Activated naive CD4-positive, alpha-beta T cell (primary cell): ENCODE measurements at places on chromosomes 11 and 22.

DNA sequence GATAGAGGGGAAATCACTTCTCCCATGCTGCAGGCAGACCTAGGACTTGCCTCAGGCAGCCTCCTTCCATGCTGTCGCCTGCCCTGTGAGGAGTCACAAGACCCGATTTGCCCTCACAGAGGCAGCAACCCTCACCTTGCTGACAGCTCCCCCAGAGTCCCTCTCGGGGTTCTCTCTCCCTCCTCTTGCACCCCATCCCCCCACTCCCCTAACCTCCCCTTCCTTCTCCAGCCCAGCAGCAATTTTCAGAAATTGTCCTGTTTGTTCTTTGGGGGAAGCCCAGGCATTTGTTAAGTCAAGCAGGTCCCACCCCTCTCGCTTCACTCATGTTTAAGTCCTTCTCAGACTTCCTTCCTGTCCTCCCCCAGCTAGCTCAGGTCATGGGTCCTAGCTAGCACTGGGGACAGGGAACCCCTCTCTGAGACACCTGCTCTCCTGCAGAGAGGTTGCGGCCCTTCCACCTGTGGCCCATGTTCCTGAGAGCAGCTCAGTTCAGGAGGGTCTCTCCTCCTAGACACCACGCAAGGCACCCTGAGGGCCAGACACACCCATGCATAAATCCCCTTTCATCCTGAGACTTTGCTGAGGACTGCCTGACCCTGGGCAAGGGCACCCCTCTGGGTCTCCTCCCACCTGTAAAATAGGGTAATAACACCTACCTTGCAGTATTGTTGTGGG, 6.3 kb upstream of the FXYD2 start:
- DNase-seq = no peak

- no peak for DNase-seq
These were observed 2.6 kb upstream of the TCIRG1 start for GRCh38 chr11:68036141-68036716.

DNA sequence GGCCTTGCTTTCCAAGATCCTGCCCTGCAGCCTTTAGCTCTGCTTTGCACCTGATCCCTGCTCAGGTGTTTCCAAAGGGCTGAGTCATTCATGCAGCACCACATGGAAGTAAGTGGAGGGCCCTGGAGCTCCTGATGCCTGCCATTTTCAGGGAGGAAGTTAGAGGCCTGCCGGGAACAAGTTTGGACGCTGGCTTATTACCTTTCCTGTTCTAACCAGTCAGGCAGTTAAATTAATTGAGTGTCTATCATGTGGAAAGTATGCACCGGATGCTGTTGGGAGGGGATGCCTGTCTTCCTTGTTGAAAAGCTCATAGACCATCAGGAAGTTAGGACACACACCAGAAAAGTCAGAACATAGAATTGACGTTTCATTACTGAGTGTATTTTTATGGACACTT, 73.7 kb upstream of the PLET1 start:
- DNase-seq = no peak

DNA sequence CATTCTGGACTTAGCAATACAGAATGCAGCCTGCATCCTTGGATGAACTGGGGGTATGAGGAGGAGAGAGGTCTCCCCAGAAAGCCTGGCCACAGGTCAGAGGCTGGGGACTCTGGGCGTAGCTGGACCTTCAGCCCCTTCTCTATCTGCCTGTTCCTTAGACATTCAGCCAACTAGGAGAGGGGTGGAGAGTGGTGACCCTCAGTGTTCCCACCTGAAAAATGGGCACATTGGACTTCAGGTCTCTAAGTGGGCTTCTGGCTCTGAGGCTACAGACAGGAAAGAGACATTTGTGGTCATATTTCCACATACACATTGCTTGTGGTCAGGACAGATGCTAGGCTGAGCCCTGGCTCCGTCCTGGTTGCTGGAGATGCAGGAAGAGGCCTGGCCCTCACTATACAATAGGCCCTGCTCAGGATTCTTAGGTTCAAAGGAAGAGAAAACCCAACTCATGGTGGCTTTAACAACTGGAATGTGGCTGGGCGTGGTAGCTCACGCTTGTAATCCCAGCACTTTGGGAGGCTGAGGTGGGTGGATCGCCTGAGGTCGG, 30.1 kb upstream of the CBX7 start:
- no peak for DNase-seq

- no peak for DNase-seq
These were observed 107.9 kb downstream of the NAT10 start for GRCh38 chr11:34213366-34213765.

DNA sequence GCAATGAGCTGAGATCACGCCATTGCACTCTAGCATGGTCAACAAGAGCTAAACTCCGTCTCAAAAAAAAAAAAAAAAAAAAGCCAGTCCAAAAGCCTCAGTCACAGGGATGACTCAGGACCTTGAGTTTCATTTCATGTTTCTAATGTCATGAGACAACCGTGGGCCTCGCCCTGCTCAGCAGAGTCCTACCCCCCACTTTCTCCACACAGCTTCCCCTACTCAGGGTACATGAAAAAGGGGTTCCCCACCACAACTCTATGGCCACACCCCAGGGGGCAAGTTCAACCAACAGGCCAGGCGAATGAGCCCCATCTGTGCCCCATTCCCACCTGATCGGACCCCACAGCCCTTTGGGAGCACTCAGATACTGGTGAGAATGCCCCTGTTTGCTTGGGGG, 24.3 kb upstream of the ADA2 start:
- no peak for DNase-seq

DNA sequence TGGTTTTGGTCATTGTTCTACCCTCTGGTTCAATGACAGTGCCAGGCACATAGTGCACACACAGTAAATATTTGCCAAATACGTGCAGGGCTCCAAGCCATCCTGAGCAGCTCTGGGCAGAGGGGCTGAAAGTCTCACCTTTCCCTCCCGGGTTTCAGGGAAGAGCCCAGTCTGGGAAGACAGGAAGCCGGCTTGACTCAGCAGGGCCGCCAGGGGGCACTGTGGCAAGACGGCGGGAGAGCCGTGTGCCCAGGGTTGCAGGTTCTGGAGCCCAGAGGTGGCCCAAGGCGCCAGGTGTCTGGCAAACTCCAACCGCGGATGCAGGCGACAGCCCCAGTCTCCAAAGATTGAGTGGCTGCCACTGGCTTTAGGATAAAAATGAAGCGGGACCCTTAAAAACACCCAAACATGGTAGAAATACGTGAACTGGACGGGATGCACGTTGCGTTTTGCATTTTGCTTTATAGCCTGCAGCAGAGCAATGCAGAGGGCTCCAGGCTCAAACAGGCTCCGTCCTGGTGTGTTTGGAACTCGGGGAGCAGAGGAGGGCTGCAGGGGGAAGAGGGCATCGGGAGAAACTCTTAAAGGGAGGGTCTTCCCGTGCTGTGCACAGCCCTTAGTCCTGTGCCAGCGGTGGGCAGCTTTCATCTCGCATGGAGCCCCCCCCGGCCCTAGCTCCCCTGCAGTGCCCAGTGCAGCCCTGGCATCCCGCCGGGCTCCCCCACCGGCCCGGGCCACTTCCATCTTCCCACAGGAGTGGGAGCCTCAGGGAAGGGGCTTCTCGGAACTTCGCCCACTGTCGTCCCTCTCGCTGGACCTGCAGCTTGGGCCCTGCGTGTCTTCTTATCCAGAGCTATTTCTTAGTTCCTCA, 10.7 kb downstream of the KRTAP5-5 start:
- no peak for DNase-seq

DNA sequence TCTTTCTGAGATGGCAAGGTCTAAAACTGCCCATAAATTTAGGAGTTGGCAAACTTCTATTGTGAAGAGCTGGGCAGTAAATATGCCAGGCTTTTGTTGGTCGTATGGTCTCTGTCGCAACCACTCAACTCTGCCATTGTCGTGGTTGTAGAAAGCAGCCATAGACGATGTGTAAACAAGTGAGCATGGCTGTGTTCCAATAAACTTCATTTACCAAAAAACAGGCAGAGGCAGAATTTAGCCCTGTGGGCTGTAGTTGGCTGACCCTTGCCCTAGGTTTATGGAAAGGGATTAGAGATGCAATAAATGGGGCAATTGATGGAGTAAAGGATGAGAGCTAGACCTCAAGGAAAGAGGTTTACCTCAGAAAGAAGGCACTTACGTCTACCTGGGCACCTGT, 17.6 kb downstream of the YPEL4 start:
- no peak for DNase-seq

DNA sequence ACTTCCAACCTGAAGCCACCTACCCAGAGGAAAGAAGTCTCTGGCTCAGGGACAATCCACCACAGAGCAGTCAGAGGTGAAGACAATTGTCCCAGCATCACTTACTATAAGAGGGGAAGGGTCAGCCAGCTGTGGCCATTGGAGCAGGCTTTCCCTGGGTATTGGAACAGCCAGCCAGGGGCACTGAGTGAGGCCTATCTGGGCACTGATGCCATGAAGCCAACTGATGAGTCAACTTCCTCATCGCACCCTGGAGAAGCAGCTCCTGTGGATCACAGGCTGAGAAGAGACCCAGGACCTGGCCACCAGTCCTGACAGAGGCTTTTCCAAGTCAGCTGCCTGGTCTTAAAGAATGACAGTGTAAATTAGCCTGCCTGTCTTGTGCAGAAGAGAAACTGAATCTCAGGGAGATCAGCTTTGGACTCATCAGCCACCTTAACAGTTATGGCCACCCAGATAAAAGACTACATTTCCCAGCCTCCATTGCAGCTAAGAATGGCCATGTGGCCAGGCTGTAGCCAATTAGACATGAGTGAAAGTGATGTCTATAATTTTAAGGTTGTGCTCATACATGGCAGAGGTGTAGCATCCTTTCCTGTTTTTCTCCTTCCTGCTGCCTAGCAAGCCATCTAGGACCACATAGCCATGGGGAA, 19.0 kb downstream of the CHST1 start:
- no peak for DNase-seq

- no peak for DNase-seq
These were observed 1060.5 kb downstream of the DLG2 start for GRCh38 chr11:84566671-84567070.

GRCh38 chr11:95799546-95799945, 9.2 kb downstream of the CEP57 start:
- DNase-seq = no peak
